ENCODE measurements at places on chromosomes 13 and 19.

GRCh38 chr13:45137526-45137925 is 17.2 kb downstream of the GTF2F2 start:
- no peak for DNase-seq

- DNase-seq = no peak
Observed at GRCh38 chr13:103097366-103097928, 31.2 kb upstream of the SLC10A2 start.

DNA sequence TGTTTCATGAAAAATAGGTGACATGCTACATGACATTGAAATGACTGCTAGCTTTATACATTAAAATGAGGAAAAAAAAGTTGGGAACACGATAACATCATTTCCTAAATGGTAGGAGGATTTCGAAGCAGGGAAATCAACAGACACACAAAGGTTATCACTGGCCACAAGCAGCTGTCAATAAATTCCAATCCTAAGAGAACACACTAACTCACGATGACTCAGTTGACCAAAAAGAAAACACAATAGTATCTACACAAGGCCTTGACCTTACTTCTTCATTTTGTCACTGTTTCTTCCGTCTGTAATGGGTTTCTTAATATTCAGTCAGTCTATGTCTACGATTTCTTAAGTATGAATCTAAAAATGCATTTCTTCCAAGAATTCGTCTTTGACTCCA is 36.5 kb downstream of the STARD13 start:
- DNase-seq = no peak

DNA sequence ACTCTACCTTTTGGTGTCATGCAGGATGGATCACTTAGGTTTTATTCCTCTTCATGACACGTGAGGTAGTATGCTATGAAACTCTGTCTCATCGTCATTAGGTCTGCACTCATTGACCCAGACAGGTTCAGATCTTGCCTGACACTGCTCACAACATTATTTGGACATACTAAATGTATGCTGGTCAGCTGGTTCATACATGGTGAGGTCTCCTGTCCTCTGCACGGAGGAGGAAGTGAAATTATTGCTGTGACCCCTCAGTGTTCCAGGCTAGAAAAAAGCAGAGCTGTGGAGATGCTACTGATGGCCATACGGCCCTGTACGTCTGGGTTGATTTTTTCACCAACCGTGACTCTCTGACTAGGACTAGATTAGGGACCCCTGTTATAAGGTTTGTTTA is 35.8 kb downstream of the LATS2 start:
- DNase-seq = no peak

DNA sequence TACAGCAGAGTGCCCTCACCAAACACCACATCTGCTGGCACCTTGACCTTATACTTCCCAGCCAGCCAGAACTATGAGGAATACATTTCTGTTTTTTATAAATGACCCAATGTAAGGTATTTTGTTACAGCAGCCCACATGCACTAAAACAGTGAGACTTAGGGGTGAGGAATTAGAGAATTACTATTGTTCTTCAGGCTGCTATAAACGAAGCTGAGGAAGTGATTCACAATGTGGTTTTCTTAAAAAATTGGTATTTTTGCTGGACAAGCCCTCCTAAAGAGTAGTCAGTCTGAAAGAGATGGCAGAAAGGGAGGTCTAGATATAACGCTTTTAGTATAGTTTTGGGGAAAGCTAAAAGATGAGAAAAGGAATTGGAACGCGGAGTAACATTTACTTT is 101.0 kb downstream of the SLITRK6 start:
- DNase-seq = no peak

GRCh38 chr13:92989301-92989700 is 237.3 kb upstream of the GPC6 start:
- no peak for DNase-seq

- no peak for DNase-seq
Observed at GRCh38 chr13:20685092-20685491, 18.4 kb upstream of the IL17D start.

- no peak for DNase-seq
Observed at GRCh38 chr19:28409859-28410258, 803.1 kb downstream of the UQCRFS1 start.

DNA sequence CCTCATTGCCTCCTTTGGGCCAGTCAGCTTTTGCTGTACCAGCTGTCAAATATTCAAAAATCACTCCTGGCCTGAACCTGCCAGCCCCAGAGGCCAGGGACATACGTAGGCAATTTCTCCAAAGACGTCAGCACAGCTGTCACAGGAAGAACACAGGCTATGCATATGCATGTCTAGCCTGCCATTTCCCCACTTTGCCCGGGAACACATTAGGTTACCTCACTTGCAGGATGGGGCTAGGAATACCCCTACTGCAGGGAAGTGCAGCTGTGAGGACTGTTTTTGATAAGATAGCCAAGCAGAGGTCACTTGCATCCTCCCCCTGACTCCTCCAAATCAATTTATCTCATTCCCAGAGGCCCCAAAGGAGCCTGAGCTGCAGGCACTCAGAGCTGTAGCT is 2.8 kb downstream of the ZNF667 start:
- no peak for DNase-seq

GRCh38 chr19:38701455-38702063 is 42.7 kb downstream of the CAPN12 start:
- DNase-seq = no peak

DNA sequence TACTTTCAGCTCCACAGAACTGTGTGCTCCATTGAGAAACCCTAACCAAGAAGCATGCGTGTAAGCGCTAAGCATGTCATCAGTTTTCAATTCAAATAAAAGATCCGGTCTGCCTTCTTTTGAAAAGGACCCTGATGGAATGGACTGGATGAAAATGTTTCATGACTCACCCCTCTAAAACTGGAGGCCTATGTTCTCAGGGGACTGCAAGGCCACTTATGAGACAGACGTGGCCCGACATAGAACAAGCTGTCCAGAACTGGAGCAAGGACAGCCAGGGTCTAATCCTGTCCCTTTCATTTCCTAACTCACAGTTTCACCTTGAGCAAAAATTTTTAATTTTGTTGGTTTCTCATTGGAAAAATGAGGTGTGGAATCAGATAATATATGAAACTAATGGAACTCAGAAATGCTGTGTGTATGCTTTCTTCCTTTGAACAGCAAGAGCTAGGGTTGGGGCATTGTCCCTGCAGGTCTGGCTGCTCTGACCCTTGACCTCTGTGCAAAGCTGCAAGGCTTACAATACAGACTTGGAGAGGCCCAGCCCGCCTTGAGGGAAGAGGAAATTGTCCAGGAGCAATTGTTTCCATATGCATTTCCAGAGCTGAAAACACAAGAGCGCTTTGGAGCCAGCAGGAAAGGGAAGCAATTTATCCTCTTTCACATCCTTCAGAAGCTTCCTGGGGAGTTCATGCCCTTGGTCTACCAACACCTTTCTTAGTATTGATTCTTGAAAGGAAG is 553.4 kb upstream of the KLF12 start:
- DNase-seq = no peak

- DNase-seq = no peak
Observed at GRCh38 chr13:93698016-93698613, 471.5 kb downstream of the GPC6 start.

- DNase-seq = no peak
Observed at GRCh38 chr13:48093588-48093987, 1.3 kb downstream of the MED4 start.

GRCh38 chr13:113879017-113879416 is 15.1 kb upstream of the GAS6 start:
- DNase-seq = no peak

DNA sequence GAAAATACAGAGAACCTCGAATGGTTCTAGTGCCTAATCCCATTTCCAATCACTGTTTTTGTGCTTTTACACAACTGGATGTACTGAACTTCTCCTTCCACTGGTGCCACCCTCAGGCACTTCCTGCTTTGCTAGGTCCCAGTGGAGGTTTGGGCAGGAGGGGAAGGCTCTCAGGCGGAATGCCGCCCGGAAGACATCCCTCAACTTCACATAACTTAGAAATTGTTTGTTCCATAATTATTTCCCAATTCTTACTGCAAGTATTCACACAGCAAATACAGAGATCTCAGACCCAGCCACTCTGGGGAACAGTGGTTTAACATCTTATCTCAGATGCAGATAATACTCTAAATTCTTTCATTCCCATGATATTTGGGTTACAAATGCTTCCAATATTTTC is 195.7 kb upstream of the IPO5 start:
- no peak for DNase-seq

DNA sequence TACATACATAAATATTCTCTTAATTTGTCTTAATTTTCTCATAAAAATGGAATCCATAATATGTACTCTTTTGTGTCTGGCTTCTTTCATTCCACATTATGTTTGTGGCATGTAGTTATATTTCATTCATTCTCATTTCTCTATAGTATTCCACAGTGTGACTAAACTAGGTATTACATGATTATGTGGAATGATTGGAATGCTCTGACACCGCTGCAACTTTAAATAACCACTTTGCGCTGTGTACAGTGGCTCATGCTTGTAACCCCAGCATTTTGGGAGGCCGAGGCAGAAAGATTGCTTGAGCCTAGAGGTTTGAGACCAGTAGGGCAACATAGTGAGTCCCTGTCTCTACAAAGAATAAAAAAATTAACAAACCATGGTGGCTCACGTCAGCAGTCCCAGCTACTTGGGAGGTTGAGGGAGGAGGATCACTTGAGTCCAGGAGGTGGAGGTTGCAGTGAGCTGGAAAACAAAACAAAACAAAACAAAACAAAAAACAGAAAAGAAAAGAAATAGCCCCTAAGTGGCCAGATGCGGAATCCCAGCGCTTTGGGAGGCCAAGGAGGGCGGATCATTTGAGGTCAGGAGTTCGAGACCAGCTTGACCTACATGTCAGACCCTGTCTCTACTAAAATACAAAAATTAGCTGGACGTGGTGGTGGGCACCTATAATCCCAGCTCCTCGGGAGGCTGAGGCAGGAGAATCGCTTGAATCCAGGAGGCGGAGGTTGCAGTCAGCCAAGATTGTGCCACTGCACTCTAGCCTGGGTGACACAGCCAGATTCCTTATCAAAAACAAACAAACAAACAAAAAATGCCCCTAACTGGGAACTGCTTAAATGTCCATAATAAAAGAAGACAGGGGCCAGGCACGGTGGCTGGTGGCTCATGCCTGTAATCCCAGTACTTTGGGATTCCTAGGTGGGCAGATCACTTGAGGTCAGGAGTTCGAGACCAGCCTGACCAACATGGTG is 8.0 kb upstream of the SAE1 start:
- no peak for DNase-seq

DNA sequence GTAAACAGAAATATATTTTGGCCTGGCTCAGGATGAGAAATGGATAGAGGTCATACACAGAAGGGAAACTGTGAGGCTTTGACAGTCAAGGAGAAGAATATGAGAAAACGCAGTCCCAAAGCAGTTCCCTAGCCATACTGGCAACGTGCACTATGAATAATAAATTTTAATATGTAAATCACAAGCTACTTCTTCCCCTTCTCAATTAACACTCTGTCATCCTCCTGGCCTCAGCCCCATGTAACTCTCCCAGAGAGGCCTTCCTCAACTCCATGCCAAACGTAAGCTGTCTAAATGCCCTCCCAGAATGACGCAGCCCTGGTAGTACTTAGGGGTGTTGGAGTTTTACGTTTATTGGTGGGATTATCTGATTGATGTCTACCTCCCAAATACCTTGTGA is 732.6 kb downstream of the LIG4 start:
- no peak for DNase-seq

DNA sequence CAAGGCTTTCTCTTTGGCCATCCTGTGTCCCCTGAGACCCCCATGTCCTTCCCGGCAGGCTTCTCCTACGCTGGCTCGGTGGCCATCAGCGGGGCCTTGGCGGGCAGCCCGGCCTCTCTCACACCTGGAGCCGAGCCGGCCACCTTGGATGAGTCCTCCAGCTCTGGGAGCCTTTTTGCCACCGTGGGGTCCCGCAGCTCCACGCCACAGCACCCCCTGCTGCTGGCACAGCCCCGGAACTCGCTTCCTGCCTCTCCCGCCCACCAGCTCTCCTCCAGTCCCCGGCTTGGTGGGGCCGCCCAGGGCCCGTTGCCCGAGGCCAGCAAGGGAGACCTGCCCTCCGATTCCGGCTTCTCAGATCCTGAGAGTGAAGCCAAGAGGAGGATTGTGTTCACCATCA is 14.2 kb downstream of the PLEKHJ1 start:
- DNase-seq = no peak

DNA sequence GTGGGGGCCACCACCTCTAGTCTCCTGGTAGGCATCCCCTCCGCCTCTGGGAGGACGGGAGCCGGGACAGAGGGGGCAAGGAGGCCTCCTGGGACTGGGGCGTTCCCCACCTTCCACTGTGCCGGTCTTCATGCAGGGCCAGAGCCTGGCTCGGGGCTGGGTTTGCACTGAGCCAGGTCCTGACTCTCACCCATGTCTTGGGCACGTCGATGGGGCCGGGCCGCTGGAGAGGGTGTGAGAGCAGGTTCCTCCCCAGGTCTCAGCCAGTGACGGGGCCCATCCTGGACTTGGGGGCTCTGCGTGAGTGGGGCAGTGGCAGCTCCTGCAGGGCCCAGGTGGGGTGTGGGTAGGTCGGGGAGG is 26.6 kb downstream of the ATP11A start:
- DNase-seq = no peak

DNA sequence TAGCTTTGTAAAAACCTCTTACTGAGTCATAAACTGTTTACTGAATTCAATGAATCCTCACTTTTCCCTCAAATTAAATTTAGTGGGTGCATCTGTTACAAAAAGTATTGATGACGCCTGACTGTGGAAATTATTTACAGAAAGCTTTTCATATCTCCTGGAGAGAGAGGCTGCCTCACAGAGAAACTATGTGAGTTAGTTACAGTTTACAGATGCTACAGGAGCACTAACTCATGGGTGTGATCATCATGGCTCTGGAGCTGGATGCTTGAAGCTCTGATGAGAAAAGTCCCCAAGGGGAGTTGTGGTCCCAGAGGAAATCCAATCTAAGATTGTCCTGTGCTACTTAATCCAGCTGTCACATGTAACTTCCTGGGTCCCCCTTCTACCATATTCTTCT is 590.8 kb downstream of the LMO7 start:
- DNase-seq = no peak

- no peak for DNase-seq
Observed at GRCh38 chr13:44542361-44542760, 33.8 kb downstream of the TSC22D1 start.
